Stimulated activated CD8-positive, alpha-beta memory T cell treated with anti-CD3 and anti-CD28 coated beads, Interleukin-4, amount 100 ng/mL, for 4 hours (primary cell): ENCODE measurements at places on chromosomes 3 and 15.

- no peak for DNase-seq
Measured at GRCh38 chr15:63402498-63403253, 21.0 kb upstream of the CA12 start.

DNA sequence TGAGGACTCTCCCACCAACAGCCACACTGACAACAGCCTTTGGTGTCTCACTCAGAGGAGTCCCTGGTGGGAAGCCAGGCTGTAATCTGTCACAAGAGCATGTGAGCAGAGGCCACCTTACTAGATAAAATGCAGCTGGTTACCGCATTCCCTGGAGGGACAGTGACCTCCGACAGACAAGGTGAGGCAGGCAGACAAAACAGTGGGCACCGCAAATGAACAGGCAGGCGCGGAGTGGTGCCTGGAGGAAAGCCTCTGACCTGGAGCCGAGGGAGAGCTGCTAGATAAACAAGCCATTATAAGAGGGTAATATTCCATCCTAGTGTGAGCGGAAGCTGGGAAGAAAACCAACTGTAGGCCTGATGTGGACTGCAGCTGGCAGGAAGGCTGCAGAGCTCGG, 736.4 kb downstream of the FHIT start:
- DNase-seq: no peak

DNA sequence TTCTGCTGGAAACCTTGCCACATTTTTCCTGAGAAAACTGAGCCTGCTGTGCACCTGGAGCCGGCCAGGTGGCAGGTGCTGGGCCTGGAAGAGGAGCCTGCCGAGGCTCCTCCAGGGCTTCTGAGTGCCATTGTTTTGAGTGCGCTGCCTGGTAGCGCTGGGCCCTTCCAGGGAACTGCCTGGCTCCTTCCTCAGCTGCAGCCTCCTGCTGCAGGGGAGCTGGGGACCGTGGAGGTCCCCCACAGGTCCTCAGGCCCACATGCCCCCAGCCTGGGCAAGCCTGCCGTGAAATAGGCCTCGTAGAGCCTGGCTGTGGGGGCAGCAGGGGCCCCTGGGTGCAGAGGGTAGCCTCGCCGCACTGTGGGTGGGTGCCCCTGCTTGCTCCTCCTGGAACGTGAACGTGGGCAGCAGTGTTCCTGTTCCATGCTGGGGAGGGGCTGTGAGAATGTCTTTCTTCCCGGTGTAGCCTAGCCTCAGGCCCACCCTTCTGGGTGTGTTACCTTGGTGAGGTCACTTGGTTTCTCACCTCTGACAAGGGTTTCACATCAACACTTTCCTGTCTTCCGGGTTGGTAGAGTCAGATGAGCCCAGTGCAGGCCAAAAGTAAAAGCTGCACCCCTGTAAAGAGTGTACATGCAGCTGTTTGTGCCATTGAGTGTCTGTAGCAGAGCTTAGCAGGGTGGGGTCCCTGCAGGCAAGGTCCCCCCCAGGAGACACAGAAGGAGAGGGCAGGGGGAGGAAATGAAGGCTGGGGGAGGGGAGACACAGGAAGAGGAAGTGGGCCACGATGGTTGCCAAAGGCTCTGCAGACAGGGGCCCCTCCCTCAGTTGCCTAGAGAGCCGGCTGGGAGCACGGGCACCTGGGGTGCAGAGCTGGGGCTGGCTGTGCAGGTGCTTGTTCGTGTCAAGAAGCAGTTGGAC, 34.5 kb downstream of the KLF13 start:
- DNase-seq: no peak

DNA sequence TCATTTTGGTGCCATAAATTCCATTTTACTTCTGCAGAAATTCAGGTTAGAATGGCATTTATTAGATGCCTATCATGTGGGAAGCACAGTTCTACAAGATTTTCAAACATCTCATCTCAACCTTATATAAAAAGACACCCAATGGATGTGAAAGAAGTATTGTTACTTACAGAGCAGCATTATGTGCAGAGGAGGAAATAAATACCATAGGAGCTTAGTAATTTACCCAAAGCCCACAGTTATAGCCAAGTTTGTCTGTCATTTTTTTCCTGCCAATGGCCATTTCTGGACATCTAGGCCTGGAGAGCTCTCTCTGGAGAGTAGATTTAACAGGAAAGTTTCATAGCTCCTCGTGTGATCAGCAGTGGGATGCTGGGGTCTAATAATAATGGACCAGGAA, 659.4 kb upstream of the NAALADL2 start:
- no peak for DNase-seq

DNA sequence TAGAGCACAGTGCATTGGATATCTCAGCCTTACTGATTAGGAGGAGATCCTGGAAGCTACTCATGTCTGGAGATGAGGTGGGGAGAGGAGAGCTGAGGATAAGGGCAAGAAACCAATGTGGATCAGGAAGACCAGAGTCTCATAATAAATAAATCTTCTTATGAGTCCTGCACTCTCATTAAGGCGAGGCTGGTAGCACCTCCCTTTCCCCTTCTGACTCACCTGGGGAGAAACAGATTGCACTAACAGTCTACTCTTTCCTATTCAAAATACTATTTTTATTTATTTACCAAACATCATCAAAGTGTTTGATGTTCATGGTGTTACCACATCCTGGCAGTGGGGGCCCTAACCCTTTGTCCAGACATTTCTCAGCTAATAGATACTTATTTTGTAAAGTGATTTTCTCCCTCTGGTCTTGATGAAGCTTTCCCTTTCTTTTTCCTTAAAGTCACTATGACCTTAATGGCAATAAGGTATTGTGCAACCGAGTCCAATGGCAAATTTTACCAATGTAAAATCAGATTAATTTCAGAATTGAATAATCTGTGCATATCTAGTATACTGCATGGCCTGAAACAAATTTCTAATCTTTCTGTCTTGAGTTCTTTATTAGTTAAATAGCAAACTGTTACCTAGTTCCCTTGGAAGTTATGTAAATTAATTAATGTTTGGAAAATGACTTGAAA, 81.1 kb downstream of the IQCH start:
- DNase-seq: no peak

DNA sequence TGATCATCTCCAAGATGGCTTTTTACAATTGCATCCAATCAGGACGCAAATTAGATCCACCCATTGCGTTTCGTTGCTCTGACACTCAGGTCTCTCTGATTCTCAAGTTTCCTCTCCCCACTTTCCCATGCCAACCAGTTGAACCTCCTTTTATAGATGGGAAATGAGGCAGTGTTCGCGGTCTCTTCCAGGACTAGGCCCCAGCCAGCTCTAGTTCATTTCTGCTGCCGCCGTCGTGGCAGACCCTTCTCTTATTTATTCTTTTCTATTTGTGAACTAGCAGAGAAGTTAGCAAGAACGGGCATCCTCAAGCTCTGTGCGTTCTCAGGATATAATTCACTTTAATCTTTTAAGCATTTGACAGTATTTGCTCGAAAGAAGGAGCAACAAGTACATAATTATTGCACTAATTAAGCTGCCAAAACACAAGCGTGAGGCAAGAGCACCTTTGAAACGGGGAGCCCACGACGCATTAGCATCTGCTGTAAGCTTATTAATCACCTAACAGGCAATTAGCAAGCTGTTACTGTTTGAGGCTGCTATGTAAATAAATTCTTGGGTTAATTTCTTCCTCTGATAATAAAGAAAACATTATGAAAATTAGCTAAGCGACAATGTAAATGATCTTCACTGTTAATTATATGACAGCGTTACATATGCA, 246.4 kb upstream of the TLE3 start:
- DNase-seq: no peak

DNA sequence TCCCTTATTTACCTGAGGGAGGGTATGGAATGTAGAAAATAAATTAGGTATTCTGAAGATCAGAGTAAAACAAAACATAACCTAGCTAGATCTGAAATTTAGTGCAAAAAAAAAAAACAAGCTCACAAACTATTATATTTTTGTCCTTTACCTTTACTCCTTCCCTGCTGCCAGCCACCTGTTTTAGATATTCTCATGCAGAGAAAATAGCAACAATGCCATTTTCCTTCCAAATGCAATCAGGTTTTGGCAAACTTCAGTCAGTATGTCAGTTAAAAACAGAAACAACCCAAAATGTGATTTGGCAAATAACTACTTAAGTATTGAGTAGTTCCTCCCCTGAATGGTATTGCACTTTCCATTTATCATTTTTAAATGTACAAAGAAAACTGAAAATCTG, 35.8 kb downstream of the PEAK1 start:
- DNase-seq: no peak

DNA sequence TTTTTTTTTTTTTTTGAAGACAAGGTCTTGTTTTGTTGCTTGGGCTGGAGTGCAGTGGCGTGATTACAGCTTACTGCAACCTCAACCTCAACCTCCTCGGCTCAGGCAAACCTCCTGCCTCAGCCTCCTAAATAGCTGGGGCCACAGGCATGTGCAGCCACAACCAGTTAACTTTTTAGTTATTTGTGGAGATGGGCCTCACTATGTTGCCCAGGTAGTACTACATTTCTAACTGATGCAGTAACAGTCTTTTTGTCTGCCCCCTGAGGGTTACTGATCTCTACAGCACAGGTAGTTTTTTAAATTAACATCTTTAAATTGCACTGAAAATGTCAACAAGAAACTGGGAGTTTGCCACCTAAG, 3.4 kb upstream of the LMLN start:
- DNase-seq: no peak

GRCh38 chr3:16177382-16177781, 2.9 kb downstream of the GALNT15 start:
- DNase-seq: no peak

DNA sequence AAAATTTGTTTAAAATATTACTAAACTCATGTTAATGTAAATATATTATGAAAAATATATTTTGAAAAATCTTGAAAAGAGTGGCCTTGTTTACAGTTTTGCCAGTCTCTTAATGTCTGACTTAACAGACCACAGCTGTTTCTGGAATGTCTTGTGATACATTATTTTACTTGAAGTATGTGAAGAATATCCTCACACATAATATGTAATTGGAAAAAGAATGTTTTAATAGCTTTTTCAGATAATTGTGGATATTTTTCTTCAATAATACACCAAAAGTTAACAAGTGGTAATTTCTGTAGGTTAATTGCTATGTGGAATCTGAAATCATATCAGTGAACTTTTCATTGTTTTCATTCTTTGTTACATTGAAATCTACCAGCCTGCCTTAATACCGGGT, 101.3 kb downstream of the UBE2E2 start:
- no peak for DNase-seq

GRCh38 chr3:62142331-62143085, 230.8 kb downstream of the FEZF2 start:
- no peak for DNase-seq

GRCh38 chr15:36371509-36371908, 207.9 kb upstream of the CDIN1 start:
- DNase-seq: no peak

GRCh38 chr3:197149528-197149927, 119.9 kb upstream of the MELTF start:
- DNase-seq: no peak

- DNase-seq: peak; percentile 54
Measured at GRCh38 chr15:78034495-78035191, 42.9 kb downstream of the TBC1D2B start.

DNA sequence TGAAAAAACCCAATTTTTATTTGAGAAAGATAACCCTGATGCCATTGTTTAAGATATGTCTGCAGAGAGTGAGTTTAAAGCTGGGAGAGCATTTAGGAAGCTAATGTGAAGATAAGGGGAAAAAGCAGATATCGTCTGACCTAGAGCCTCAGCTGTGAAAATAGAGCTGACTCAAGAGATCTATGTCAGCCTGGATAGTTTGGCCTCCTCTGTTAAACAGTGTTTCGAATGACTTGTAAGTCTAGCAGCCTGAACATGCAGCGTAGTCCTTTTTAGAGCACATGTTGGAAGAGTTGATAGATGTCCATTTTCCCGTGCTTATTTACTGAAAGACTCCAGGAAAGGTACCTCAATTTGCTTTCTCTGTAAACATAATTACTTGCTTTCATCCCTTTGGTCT, 48.1 kb downstream of the ALCAM start:
- no peak for DNase-seq

DNA sequence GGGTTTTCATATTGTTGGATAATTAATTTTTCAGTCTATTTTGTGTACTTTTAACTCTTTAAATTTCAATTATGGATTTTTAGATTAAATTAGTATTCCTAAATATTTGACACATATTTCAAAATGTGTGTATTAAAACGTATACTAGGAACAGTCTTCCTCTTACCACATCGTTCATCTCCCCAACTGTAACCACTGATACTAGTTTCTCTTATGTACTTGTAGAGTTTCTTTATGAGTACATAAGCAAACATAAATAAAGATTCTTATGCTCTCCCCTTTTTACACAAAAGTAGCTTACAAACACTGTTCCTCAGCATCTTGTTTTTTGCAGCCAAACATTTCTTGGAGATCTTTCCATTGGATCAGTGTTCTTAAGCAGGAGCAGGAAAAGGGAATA, 45.9 kb downstream of the CMSS1 start:
- DNase-seq: no peak

GRCh38 chr3:25455441-25456132, 27.5 kb downstream of the RARB start:
- no peak for DNase-seq
